Liver (tissue), 10 donors: ENCODE measurements at places on chromosomes 2 and 18. TPM values are rescaled to one million over a fixed set of nuclear protein-coding genes. Genes with fewer than 3 reads are reported as not detected.

Gene CFAP221
- total RNA-seq: 0.23 TPM

Gene DSG2
- total RNA-seq: 13.9 TPM

DNA sequence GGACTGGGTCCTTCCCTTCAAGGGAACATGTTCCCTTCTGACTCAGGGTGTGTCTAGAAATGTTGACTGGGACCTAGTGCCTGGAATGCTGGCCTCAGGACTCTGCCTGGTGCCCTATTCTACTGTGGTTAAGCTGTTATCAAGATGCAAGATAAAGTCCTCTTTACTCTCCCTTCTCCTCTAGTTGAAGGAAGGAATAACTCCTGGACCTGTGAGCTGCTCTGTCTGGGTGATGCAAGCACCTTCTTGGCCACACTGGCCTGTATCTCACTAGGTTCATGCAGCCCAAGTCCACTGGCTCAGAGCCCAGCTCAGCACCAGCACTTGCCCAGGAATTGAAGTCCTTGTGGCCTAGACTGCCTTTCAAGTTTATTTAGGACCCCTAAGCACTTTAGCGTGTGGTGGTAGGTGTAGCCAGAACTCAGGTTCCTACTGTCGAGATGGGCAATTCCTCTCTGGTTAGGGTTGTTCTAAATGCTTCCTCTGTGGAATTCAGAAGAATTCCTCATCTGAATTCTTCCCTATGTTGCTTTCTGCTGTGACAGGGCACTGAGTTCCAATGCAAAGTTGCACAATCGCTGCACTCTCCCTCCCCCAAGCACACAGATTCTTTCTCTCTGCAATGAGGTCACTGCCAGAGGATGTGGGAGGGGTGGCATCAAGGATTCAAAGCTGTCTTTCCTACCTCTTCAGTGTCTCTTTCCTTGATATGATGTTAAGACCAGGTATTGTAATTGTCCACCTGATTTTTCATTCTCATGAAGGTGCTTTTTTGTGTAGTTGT, 54.7 kb downstream of the VWC2L start:
- H3K4me3 ChIP-seq: no peak overlapping the region
- no peak for DNase-seq
- H3K4me1 ChIP-seq: no peaks in the 10 kb centered on the region
- no peak overlapping the region for H3K27ac ChIP-seq
- H3K36me3 ChIP-seq: no peaks in the 10 kb centered on the region

GRCh38 chr2:187545238-187545751, 8.9 kb downstream of the TFPI start:
- DNase-seq: no peak
- peaks cover 32% of the 10 kb centered on the region for H3K4me1 ChIP-seq
- no peaks in the 10 kb centered on the region for H3K27me3 ChIP-seq
- H3K27ac ChIP-seq: peak overlapping the region; percentile 69

DNA sequence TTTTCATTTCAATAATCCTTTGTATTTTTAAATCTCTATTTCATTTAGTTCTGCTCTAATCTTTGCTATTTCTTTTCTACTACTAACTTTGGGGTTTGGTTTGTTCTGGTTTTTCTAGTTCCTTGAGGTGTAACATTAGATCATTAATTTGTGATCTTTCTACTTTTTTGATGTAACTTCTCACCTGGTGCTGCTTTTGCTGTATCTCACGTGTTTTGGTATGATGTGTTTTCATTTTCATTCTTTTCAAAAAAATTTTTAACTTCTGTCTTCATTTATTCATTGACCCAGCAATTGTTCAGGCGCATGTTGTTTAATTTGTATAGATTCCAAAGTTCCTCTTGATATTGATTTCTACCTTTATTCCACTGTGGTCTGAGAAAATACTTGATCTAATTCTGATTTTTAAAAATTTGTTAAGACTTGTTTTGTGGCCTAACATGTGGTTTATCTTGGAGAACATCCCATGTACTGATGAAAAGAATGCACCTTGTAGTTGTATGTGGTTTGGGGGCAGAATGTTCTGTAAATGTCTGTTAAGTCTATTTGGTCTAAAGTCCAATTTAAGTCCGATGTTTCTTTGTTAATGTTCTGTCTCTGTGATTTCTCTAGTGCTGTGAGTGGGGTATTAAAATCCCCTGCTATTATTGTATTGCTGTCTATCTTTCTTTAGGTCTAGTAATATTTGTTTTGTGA, 17.3 kb upstream of the MALT1 start:
- no peak overlapping the region for H3K27ac ChIP-seq
- no peak overlapping the region for H3K4me3 ChIP-seq
- no peak for DNase-seq
- no peaks in the 10 kb centered on the region for H3K36me3 ChIP-seq

GRCh38 chr2:108364676-108365297, 13.0 kb upstream of the SULT1C4 start:
- DNase-seq: no peak
- H3K4me3 ChIP-seq: no peak overlapping the region
- H3K4me1 ChIP-seq: no peaks in the 10 kb centered on the region
- no peaks in the 10 kb centered on the region for H3K27me3 ChIP-seq
- H3K36me3 ChIP-seq: no peaks in the 10 kb centered on the region
- H3K27ac ChIP-seq: no peak overlapping the region
